CD4-positive, alpha-beta T cell treated with Interleukin-17A for 1 hour (primary cell): ENCODE measurements at places on chromosomes 11 and 22.

DNA sequence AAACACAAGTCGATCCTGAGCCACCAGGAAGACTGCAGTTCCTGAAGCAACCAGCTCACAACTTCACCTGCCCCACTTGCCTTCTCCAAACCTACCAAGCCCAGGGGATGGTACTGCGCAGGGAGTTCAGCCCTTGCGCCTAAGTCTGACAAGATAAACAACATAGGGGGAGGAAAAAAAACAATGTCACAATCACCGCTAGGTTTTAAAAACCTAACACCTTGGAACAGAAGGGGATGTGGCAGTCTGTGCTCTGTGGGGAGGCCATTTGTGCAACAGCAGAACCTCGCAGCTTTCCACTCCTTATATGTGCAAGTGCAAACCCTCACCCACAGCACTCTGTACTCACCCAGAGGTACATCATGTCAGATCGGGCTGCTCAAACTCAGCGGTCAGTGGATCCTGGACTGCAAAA, 134.2 kb downstream of the RBFOX2 start:
- DNase-seq = no peak

- no peak for DNase-seq
These were observed 7.1 kb downstream of the LRRC32 start for GRCh38 chr11:76663486-76663810.

- DNase-seq = no peak
These were observed 156.4 kb upstream of the PITPNB start for GRCh38 chr22:28075358-28075981.

GRCh38 chr11:122749005-122749687, 89.2 kb upstream of the CRTAM start:
- DNase-seq = peak; percentile 66

- peak; percentile 66 for DNase-seq
These were observed 23.1 kb upstream of the MICAL2 start for GRCh38 chr11:12087075-12088004.

GRCh38 chr11:84261707-84262106, 975.5 kb upstream of the CCDC90B start:
- no peak for DNase-seq

DNA sequence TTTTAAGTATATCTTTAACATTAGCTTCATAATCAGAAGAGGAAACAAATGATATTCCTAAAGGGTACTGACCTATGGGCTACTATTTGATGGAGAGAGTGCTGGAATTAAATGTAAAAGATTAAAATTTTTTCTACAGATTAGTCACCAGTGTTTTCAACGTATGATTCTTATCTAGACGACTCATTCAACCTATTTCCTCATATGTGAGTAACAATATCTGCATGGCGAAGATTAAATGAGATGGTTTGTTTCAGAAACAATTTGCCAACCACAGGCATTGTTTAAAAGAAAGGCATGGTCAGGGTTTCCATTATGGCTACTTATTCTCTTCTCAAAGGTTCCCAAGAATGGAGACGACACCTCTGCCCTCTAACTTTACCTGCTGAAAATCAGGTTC, 20.4 kb downstream of the OR56B4 start:
- no peak for DNase-seq

DNA sequence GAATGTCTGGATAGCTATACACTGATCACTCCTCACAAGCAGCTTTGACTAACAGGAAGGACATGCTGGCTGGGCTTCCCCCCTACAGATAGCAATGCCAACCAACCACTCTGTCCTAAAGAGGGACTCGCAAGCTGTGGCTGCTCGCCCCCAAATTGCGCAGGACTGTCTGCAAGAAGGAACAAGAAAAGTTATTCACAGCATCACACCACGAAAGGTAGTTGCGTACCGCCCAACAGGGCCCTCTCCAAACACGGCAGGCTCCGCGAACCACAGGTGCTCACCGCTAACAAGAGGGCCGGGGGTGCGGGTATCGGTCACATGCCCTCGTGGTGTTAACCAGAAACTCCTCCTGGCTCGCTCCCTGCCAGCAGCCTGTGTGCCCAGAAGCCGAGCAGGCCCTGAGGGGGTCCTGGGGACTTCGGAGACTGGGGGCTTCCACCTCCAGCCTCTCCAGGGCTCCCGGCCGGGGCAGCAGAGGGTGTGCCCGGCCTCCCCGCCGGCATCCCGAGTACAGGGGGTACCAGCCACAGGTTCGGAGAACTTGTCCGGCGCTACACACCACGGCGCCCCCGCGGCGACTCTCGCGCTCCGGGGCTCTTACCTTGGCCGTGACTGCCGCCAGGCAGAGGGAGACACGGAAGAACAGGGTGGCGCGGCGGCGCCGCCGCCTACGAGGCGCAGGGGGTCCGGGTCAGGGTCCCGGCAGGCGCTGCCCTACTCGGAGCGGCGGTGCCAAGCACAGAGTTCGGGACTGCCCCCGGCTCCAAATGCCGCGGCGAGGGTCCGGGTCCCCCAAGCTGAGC, 682 bp downstream of the LARGE1 start:
- peak; percentile 5 for DNase-seq

DNA sequence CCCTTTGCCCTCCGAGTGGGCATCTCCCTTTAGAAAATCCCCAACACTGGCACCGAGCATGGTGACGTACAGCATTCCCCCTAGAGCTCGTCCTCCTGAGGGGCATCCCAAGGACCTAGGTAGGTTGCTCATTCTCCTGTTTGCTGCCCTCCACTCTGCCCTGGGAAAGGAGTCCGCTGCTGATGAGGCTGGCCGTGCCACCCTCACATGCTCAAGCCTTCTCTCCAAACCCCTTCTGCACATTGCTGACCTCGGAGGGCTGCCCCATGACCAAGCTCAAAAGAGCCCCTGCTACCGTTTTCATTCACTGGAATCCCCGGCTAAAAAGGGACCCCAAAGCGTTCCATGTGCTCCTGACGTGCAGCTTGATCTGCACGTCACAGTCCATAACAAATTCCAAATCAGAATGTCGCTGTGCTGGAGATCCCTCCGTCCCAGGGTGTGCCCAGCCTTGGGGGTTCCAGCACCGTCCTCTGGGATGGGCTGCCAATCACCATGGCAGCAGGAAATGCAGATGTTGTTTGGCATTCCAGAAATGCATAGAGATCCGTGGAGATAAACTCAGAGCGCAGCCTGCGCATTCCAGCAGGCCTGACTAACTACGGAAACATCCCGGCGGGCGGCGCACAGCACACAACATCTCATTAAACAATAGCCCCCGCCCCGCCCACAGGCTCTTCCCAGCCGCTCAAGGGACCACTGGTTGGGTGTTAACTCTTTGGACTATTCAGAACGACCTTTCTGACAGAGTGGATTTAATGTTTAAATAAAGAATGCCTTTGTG, 26.3 kb upstream of the GNB1L start:
- DNase-seq = no peak

GRCh38 chr11:116787786-116788486, at the start of gene ZPR1:
Gene ZPR1 (minus strand): TSS chr11:116788023. CDS start chr11:116787990, 33 bp downstream.
- DNase-seq = peak; percentile 91

- no peak for DNase-seq
These were observed 14.6 kb downstream of the RBM4 start for GRCh38 chr11:66653123-66653522.
